ENCODE measurements at places on chromosomes 2 and 18.

- DNase-seq = peak; percentile 73
Measured at GRCh38 chr2:27494944-27495554, at the start of gene FNDC4. Gene FNDC4 (minus strand): TSS chr2:27495200. CDS start chr2:27494679, 521 bp downstream.

GRCh38 chr2:217740756-217741155, 262.0 kb downstream of the TNS1 start:
- DNase-seq = no peak

DNA sequence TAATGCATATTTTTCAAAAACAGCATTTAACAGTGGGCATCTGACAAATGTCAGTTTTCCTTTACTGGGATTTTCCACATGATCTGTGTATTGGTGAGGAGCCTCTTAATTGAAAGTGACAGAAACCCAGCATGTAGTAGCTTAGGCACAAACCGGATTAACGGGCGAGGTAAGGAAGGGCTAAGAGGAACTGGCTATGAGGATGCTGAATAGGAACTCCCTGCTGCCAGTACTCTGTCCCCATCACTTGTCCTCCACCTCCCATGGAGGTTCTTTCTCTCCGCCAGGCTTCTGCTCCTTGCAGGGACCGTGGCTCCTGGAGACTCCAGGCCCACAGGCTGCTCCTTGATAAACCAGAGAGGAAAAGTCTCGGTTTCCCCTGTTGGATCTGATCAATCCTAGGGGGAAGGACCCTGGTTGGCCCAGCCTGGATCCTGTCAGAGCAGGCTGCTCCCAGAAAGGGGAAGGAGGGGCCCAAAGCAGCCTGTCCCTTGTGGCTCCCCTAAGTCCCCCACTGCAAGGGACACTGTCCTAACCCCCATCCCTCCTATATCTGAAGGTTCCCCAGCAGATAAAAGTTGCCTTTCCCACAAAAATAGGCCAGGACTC, 10.3 kb downstream of the TEX44 start:
- DNase-seq = peak; percentile 93

DNA sequence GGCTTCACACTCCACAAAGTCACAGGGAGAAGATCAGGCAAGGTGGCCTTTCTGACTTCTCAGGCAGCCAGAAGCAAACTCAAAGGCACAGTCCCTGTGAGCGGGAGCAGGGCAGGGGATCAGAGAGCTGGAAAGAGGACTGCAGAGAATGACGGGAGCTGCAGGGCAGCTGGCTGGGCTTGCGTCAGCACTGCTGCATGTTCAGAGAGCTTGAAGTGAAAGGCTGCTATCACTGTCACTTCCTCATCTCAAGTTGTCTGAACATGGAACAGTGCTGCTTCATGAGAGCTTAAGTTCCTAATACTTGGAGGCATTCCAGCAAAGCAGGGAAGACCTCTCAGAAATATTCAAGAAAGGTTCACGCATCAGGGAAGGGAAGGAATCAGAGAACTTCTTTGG, 20.4 kb downstream of the TGFBRAP1 start:
- DNase-seq = peak; percentile 15

DNA sequence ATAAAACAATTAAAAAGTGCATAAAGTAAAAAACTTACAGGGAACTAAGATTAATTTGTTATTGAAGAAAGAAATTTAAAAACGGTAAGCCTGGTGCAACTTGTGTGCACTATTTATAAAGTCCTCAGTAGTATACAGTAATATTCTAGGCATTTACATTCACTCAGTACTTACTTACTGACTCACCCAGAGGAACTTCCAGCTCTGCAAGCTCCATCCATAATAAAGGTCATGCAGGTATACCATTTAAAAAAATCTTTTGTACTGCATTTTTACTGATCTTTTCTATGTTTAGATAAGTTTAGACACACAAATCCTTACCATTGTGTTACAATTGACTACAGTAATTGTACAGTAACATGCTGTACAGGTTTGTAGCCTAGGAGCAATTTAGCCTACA, 51.5 kb upstream of the NXPH2 start:
- no peak for DNase-seq

DNA sequence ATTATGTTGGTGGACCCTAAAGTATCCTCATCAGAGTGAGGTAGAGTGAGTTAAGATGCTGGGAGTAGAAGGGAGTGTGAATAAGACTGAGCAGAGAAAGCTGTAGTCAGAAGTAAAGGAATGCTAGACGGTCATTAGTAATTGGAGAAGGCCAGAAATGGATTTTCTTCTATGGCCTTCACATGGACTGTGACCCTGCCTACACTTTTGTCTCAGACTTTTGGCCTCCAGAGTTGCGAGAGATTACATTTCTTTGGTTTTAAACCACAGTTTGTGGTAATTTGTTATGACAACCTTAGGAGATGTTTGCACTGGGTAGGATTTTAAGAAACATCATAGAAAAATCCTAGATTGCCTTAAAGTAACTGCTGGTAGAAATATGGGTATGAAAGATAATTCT, 1267.7 kb upstream of the TMEFF2 start:
- DNase-seq = no peak

DNA sequence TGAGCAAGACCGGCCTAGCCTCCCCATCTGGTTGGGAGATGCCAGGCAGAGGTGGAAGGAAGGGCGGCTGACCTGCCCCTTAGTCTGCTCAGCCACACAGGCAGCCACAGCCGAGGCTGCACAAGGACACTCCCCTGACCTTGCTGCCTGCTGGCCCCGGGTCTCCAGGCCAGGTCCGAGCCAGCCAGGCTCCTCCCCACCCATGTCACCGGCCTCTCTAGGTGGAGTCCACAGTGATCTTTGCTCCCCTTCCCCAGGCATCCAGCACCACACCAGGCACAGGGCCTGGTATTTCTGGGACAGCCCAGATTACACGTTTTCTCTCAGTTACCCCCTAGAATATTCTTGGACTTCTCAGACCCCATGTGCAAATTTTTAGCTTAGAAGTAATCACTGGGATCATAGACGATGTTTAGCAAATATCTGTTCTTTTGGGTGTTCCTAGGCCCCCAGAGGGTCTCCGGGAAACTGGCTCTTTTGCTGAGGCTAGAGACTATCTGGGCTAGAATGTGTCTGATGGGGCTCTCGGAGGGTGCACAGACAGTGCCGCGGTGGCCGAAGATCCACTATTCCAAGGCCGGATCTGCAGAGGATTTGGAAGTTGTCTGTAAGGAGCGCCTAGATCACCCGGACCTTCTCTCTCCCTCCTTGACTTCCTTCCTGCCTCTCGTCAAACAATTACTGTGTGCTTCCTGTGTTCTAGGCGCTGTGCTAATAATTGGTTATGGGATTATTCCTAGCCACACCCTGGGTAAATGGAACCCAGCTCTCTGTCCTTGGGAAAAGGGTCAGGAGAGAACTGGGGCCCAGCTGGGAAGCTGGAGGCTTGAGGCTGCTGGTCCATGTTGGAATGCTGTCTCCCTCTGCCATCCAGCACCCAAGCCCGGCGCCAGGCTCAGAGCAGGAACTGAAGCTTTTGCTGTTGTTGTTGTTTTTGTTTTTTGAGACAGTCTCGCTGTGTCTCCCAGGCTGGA, 46.9 kb downstream of the ODC1 start:
- DNase-seq = no peak

DNA sequence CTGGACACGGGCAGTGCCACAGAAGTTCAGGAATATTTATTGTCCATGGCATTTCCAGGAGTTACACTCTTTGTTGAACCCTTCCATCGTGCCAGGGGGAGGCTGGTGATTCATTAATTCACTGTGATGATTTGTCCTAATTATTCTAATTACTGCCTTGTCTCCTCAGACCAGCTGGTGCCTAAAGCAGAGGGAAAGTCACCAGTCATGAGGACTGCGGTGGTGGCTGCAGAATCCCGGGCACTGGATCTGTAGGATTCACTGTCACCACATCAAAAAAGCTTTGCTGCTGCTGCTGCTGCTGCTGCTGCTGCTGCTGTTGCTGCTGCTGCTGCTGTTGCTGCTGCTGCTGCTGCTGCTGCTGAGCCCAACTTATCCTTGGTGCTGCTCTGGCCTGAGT, 908.2 kb downstream of the TSN start:
- no peak for DNase-seq

DNA sequence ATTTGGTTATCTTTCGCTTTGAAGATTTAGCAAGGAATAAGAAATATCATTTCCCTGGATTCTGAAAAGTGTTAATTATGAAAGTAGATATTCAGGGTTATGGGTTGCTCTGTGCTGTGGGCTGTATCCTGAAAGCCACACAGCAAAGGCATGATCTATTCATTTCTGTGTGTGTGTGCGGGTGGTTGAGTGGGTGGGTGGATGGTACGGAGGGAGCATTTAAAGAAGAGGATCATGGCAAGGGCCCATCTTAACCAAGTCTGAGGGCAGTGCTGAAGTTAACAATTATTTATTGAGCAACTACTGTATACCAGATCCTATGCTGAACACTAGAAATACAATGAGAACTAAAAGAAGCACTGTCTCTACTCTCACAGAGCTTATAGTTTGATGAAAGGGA, 178.2 kb upstream of the ZEB2 start:
- DNase-seq = no peak

GRCh38 chr2:230976671-230977171, 19.2 kb upstream of the SPATA3 start:
- no peak for DNase-seq

- DNase-seq = no peak
Measured at GRCh38 chr18:78796693-78797455, 182.7 kb upstream of the SALL3 start.

DNA sequence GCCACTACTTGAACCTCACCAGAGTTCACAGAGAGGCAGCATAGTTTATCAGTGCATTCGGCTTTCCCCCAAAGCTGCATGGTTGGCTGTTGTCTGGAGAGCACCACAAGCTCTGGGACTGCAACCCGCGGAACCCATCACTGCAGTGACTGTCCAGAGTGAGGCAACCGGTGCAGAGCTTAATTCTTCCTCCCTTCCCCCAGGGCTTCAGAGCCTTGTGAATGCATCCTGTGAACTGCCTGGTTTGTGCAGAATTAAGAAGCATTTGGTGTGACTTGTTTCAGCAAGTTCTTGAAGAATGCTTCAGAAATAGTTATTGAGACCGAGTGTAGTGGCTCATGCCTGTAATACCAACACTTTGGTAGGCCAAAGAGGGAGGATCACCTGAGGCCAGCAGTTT, 99.2 kb upstream of the FOSL2 start:
- DNase-seq = no peak

- no peak for DNase-seq
Measured at GRCh38 chr2:607709-608108, 69.5 kb downstream of the TMEM18 start.

DNA sequence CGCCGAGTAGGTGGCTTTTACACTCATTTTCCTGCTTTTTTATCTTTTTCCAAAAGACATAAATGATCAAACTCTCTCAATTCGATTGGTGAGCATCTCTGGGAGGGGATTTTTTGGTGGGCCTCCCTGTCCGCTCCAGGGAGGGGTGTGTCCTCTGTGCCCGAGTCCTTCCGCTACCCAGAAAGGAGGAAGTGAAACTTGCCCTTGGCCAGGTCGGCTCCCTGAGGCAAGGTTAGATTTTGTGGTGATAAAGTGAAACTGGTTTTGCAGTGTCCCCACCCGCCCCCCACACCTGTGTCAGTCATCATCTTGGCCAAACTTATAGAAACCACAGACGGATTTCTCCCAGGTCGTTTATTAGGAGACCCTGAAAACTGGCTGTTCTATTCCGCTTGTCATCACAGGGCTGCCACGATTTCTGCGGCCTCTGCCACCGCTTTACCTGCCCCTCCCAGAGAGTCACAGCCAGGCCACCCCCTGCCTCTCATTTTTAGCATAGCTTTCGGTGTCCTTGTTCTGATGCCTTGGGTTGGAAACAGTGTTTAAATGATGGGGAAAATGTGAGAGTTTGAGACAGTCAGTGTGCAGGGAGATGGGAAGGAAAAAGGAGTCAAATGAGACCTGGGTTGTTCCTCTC, 93.6 kb downstream of the SH3BP4 start:
- no peak for DNase-seq

- no peak for DNase-seq
Measured at GRCh38 chr2:197116306-197116879, 189.9 kb upstream of the PGAP1 start.

DNA sequence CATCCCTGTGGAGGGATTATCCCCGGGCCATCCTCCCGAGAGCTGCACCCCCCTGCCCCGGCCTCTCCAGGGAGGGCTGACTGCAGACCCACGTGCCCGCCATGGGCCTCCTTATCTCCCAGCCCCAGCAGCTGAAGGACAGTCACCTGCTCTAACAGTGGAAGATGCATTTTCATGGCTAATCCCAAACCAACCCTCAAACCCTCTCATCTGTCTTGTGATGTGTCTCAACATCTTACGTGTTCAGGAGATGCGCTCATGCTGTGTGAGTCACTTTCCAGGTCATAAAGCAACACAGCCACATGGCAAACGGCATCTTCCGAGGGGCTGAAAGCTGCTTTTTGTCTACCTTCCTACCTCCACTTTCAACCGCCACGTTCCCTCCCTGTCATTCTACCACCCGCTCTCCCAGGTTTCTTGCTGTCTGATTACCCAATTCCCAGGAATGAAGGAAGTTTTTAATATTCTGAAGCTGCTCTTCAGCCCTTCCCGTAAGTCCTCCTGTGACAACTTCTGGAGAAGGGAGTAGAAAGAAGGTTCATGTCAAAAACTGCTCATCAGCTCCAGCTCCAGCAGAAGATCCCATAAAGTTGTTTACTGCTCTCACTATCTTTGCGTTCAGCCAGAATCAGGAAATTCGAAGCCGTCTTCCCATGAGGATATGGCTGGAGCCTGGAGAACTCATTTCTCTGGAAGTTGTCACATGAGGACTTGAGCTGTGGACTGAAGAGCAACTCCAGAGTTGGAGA, 54.5 kb downstream of the MBP start:
- DNase-seq = no peak

GRCh38 chr2:120889936-120890335, 154.3 kb downstream of the GLI2 start:
- DNase-seq = no peak

GRCh38 chr2:130826419-130826818, 10.3 kb upstream of the ARHGEF4 start:
- no peak for DNase-seq

DNA sequence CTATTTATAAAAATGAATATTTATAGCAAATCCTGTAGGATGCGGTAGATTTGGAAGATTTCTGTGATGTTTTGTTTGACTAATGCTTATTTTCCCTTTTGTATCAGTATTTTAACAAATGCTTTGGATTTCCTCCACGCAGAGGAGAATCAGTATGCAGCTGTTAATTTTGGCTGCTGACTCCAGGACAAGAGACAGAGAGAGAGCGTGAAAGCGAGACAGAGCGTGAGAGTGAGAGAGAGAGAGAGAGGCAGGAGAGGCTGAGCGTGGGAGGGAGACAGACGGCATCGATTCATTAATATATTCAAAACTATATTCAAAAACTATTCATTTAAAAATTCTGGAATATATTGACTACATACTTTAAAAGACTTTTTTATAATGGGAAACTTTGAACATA, 62.5 kb downstream of the RRM2 start:
- no peak for DNase-seq

GRCh38 chr18:582465-582864, 2.3 kb downstream of the CETN1 start:
- no peak for DNase-seq

All from eye (tissue), 1 donor.